ENCODE measurements at places on chromosomes 7 and 10. TPM values are rescaled to one million over a fixed set of nuclear protein-coding genes. Genes with fewer than 3 reads are reported as not detected.
A peak's percentile ranks its signal among the peaks of the same experiment; 100 is the strongest.

Gene LRIT1
- not detected for total RNA-seq

Gene UPK3BL1
- 11.1 TPM for total RNA-seq

Gene ZNF853
- 11.9 TPM for total RNA-seq

Gene EIF4EBP2
- total RNA-seq: 85.8 TPM

Gene C10orf67
- 0.35 TPM for total RNA-seq

Gene SPDYE5
- total RNA-seq: not detected

Gene PNLIPRP2
- 0.27 TPM for total RNA-seq

DNA sequence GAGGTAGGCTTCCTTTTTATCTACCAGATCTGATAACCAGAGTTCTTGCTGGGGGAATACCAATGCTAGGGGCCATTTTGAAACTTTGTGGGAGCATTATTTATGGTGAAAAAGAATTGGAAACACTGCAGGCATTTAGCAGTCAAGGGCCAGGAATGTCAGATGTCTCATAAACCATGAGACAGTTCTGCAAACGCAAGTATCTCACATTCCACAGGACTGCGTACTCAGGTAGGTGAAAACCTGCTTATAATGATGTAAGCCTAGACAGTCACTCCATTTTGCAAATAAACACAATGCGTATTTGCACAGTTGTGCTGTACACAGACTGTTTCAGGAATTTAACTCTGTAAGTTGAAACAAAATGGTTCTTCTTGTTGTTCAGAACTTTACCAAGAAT, 33.9 kb downstream of the ECHDC3 start:
- no peaks in the 10 kb centered on the region for H3K27me3 ChIP-seq
- DNase-seq: no peak
- no peak overlapping the region for H3K4me3 ChIP-seq

DNA sequence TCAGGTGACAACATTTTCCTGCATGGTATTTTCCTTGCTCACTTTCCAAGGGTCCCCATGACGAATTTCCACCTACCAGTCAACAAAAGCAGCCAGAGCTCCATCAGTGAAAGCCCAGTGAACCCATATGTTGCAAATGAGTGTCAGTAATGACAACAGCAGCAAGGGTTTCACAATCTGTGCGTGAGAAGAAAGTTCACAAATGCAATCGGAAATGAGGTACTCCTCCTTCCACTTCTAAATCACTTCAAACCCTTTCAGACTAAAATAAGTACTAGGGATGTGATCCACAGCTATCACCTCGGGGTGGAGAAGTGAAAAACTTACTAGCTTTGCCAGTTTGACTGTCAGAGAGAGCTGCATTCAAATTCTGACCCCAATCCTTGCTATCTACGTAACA, 55.6 kb upstream of the BET1 start:
- no peaks in the 10 kb centered on the region for H3K36me3 ChIP-seq
- H3K27me3 ChIP-seq: no peaks in the 10 kb centered on the region
- DNase-seq: no peak
- no peak overlapping the region for H3K27ac ChIP-seq
- no peaks in the 10 kb centered on the region for H3K4me1 ChIP-seq

DNA sequence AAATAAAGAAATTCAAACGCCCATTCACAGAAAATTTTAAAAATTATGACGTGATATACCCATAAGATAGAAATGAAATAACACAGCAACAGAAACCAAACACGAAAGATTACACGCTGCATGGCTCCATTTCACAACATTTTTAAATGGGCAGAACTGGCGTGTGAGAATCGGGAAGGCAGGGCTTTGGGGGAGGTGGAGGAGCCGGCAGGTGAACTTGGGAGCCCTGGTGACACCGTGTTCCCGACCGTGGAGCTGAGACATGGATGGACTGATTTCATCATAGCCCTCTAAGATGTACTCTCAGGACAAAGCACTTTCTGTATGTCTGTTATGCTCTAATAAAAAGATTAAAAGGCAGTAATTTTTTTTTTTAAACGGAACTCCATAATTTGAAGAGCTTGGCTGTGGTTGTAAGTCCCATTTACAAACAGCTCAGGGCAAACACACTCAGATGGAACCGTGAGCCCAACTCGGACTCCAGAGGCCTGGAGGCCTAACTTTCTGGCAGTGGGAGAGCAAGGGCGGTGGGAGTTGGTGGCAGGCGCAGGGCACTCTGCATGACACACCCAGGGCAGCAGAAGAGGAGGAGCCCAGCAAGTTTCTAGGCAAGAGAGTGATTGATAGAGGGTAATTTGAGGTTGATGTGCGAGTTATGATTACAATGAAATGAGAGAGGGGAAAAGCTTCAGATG, 203.4 kb downstream of the MAD1L1 start:
- no peaks in the 10 kb centered on the region for H3K36me3 ChIP-seq
- no peak overlapping the region for H3K27ac ChIP-seq
- H3K4me3 ChIP-seq: no peak overlapping the region
- H3K4me1 ChIP-seq: no peaks in the 10 kb centered on the region
- no peaks in the 10 kb centered on the region for H3K27me3 ChIP-seq
- peak; percentile 7 for DNase-seq

- H3K27ac ChIP-seq: no peak overlapping the region
- no peaks in the 10 kb centered on the region for H3K27me3 ChIP-seq
- H3K36me3 ChIP-seq: no peaks in the 10 kb centered on the region
- no peak for DNase-seq
- H3K4me1 ChIP-seq: peaks cover 25% of the 10 kb centered on the region
- H3K4me3 ChIP-seq: no peak overlapping the region
Measured at GRCh38 chr10:27660268-27660667, 85.4 kb downstream of the MKX start.

DNA sequence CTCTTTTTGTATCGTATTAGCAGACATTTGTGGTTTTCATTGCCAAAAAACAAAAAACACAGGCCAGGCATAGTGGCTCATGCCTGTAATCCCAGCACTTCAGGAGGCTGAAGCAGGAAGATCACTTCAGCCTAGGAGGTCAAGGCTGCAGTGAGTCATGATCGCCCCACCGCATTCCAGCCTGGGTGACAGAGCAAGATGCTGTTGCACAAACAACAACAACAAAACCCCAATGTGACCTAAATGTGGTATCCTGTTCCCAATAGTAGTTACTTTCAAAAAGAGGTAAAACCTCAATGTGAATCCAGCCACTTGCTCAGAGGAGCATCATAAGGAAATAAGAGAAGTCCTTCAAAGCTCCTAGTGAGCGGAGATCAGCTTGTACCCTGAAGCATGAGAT, 45.8 kb upstream of the SKAP2 start:
- no peaks in the 10 kb centered on the region for H3K36me3 ChIP-seq
- no peaks in the 10 kb centered on the region for H3K4me1 ChIP-seq
- no peak overlapping the region for H3K27ac ChIP-seq
- no peak overlapping the region for H3K4me3 ChIP-seq

- H3K4me3 ChIP-seq: peak overlapping the region; percentile 62
- H3K27me3 ChIP-seq: peaks cover 17% of the 10 kb centered on the region
- no peak overlapping the region for H3K27ac ChIP-seq
Measured at GRCh38 chr7:26292768-26293560, 1.3 kb downstream of the SNX10 start.

DNA sequence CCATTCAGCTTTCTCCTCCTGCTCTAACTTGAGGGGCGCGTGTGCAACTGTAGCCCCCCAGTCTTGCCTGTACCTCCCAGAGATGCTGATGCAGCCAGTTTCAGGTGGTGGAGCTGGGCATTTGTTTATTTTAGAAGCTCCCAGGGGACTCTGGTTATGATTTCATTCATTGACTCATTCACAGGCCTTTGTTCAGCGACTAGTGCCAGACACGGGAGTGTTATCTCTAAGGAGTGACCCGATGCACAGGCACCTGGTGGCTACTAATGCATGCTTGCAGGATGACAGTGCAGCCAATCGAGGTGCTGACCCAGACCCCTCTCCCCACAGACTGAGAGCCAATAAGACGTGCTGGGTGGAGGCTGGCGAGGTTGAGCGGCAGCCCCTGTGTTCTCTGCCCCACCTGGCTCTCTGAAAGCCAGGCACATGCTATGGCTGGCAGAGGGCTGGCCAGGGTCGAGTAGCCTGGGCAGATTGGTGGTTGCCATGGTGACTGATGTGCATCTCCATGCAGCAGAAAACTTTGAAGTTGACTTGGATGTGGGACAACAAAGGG, 19.7 kb upstream of the SLC18A2 start:
- peaks cover 10% of the 10 kb centered on the region for H3K4me1 ChIP-seq
- DNase-seq: no peak
- no peak overlapping the region for H3K4me3 ChIP-seq
- H3K27ac ChIP-seq: no peak overlapping the region
- H3K27me3 ChIP-seq: peaks cover 17% of the 10 kb centered on the region
- no peaks in the 10 kb centered on the region for H3K36me3 ChIP-seq

DNA sequence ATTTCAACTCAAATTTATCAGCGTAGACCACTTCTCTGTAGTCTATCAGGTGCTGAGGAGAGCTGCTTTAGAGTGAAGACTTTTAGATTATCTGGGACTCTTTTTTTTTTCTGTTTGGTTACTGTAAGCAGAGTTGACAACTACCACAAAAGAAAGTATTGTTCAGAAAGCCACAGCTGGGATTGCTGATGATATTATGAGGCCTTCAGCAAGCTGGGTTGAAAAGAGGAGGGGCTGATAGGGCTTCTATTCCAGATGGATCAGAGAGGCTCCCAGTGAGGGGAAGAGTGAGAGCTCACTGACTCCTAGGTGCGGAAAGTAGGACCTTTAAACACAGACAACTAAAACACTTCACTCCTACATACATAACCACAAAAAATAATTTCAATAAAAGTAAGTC, 188.5 kb upstream of the FERD3L start:
- H3K4me3 ChIP-seq: no peak overlapping the region
- no peaks in the 10 kb centered on the region for H3K4me1 ChIP-seq
- H3K36me3 ChIP-seq: no peaks in the 10 kb centered on the region
- no peak overlapping the region for H3K27ac ChIP-seq

DNA sequence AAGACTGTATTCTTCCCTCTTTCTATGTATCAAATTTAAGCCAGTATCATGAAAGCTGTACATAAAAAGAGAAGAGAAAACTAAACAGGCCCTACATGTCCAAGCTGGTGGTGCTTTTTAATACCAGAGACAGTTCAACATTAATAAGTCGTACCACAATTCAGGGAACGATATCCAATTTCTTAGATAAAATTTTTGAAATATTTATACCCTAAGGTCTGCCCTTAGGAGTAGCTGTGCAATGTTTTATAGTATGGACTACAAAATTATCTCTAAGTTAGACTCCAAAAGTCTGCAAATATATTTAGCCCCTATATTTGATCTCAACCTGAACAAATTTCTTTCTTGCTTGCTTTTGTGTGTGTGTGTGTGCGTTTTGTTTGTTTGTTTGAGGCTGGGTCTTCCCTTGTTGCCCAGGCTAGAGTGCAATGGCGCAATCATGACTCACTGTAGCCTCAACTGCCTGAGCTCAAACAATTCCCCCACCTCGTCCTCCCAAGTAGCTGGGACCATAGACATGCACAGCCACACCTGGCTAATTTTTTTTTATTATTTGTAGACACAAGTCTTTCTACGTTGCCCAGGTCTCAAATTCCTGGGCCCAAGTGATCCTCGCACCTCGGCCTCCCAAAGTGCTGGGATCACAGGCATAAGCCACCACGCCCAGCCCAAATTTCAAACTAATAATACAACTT, 13.2 kb downstream of the ARHGAP19 start:
- no peak overlapping the region for H3K4me3 ChIP-seq
- H3K36me3 ChIP-seq: no peaks in the 10 kb centered on the region
- no peaks in the 10 kb centered on the region for H3K4me1 ChIP-seq
- H3K27me3 ChIP-seq: no peaks in the 10 kb centered on the region
- no peak for DNase-seq
- peak overlapping the region; percentile 64 for H3K27ac ChIP-seq

DNA sequence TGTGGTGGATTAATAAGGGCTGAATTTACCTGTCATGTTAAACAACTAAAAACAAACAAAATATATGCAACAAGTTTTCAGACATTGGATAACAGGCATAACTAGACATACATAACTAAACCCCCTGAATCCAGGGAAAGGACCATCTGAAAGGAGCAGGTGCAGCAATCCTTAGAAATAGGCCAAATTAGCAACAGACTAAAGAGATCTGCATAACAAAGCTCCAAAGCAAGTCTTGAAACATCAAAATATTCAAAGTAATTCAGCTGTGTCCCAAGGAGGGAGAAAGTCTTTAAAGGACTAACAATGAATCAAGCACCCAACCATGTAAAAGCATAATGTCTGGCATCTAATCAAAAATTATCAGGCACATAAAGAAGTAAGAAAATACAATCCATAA, 475.1 kb downstream of the GRID1 start:
- no peaks in the 10 kb centered on the region for H3K4me1 ChIP-seq
- no peak for DNase-seq
- H3K36me3 ChIP-seq: no peaks in the 10 kb centered on the region
- no peaks in the 10 kb centered on the region for H3K27me3 ChIP-seq
- H3K27ac ChIP-seq: no peak overlapping the region

DNA sequence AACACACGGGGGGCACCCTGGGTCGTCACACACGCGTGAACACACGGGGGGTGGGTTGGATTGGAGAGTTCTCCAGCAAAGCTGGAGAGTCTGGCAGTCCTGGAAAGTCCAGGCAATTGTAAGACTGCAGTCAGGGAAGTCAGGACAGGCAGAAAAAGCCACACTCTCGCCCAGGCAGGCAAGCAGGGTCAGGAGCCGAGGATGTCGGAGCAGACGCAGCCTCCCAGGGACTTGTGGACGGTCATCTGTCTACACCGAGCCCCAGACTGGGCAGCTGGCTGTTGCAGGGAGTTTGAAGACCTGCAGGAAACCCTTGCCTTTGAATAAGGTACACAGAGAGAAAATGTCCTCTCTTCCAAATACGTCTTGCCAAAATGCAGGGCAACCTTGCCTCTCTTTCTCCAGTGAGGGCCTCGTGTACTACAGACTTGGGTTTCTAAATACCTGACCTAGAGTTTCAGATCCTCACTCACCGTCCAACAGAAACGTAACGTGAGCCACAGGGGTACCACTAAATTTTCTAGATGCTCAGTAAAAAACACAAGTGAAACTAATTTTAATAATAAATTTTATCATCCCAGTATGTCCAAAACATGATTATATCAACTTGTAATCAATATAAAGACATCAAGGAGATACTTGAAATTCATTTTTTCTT, 176.7 kb downstream of the ADARB2 start:
- H3K27ac ChIP-seq: no peak overlapping the region
- H3K4me1 ChIP-seq: no peaks in the 10 kb centered on the region
- no peaks in the 10 kb centered on the region for H3K36me3 ChIP-seq
- no peak for DNase-seq
- H3K4me3 ChIP-seq: no peak overlapping the region

- DNase-seq: no peak
- no peaks in the 10 kb centered on the region for H3K36me3 ChIP-seq
- no peak overlapping the region for H3K4me3 ChIP-seq
- no peaks in the 10 kb centered on the region for H3K27me3 ChIP-seq
Measured at GRCh38 chr7:122803323-122803722, 82.9 kb downstream of the CADPS2 start.

- no peaks in the 10 kb centered on the region for H3K4me1 ChIP-seq
- H3K27me3 ChIP-seq: no peaks in the 10 kb centered on the region
- H3K36me3 ChIP-seq: no peaks in the 10 kb centered on the region
Measured at GRCh38 chr7:116990056-116990455, 36.8 kb downstream of the ST7 start.

DNA sequence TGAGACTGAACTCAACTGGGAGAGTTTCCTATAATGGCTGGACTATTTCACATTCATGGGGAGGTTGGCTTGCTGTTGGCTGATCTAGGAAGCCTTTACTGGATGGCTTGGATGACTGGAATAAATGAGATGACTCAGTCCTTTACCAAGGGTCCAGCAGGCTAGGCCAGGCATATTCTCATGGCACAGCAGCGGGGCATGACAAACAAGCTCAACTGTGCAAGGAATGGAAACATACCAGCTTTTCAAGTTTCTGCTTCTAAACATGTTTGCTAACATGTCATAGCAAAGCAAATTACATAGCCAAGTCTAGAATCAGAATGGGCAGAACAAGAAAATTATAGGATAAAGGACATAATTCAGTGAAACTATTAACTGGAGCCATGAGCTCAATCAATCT, 46.8 kb upstream of the CRTAC1 start:
- peaks cover 4% of the 10 kb centered on the region for H3K27me3 ChIP-seq
- no peaks in the 10 kb centered on the region for H3K36me3 ChIP-seq
- H3K27ac ChIP-seq: no peak overlapping the region
- no peaks in the 10 kb centered on the region for H3K4me1 ChIP-seq
